ENCODE measurements at places on chromosomes 1 and 21. TPM values are rescaled to one million over a fixed set of nuclear protein-coding genes. Genes with fewer than 3 reads are reported as not detected.

The AGBL4 gene
- total RNA-seq: not detected

The KRTAP20-3 gene
- total RNA-seq: not detected

The SLC30A2 gene
- total RNA-seq: not detected

The ENO1 gene
- 971 TPM for total RNA-seq

The PIGR gene
- total RNA-seq: not detected

The SLC44A3 gene
- total RNA-seq: 1.7 TPM

The CD1E gene
- not detected for total RNA-seq

The PCAT6 gene
- not detected for total RNA-seq

The LRRC52 gene
- total RNA-seq: not detected

The KCNK2 gene
- 9.5 TPM for total RNA-seq

The SLAMF7 gene
- not detected for total RNA-seq

The LDLRAD1 gene
- total RNA-seq: not detected

The LRRC38 gene
- 0.50 TPM for total RNA-seq
